Karpas-422 (cell line): ENCODE measurements at places on chromosomes 6 and 20.

DNA sequence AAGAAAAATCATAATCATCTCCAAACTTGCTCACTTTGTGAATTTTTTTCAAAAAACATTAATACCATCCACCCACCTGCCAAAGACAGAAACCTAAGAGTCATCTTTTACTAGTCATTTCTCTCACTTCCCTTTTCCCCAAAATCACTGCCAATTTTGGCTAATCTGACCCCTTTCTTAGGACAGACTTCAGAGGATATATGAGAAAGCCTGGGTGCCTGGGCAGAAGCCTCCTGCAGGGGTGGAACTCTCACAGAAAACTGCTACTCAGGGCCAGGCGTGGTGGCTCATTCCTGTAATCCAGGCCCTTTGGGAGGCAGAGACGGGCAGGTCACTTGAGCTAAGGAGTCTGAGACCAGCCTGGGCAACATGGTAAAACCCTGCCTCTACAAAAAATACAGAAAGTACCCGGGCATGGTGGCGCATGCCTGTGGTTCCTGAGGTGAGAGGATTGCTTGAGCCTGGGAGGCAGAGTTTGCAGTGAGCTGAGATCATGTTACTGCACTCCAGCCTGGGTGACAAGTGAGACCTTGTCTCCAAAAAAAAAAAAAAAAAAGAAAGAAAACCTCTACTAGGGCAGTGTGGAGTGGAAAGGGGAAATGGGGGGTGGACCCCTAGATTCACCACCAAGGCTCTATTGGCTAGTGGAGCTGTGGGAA, 3.8 kb downstream of the DEK start:
- peak overlapping the region; percentile 91 for H3K27ac ChIP-seq
- peak; percentile 73 for DNase-seq
- peaks cover 52% of the 10 kb centered on the region for H3K36me3 ChIP-seq
- peak overlapping the region; percentile 85; the same call in 1 of the 2 replicates for H3K4me3 ChIP-seq

- DNase-seq = no peak
- H3K27me3 ChIP-seq = no peaks in the 10 kb centered on the region
- H3K4me3 ChIP-seq = no peak overlapping the region
- H3K4me1 ChIP-seq = no peaks in the 10 kb centered on the region
- peaks cover 9% of the 10 kb centered on the region for H3K36me3 ChIP-seq
Measured at GRCh38 chr6:157139054-157139708, 184.1 kb downstream of the TMEM242 start.

GRCh38 chr6:145733207-145733606, 2.1 kb downstream of the EPM2A start:
- no peak overlapping the region for H3K4me3 ChIP-seq
- no peaks in the 10 kb centered on the region for H3K27me3 ChIP-seq
- H3K36me3 ChIP-seq = no peaks in the 10 kb centered on the region; the same call in 1 of the 2 replicates
- peaks cover 27% of the 10 kb centered on the region for H3K4me1 ChIP-seq
- no peak for DNase-seq
- H3K27ac ChIP-seq = no peak overlapping the region

GRCh38 chr6:162618448-162619002, 109.0 kb downstream of the PRKN start:
- no peak overlapping the region for H3K27ac ChIP-seq
- no peaks in the 10 kb centered on the region for H3K36me3 ChIP-seq
- H3K4me1 ChIP-seq = no peaks in the 10 kb centered on the region
- no peak for DNase-seq
- no peak overlapping the region for H3K4me3 ChIP-seq

DNA sequence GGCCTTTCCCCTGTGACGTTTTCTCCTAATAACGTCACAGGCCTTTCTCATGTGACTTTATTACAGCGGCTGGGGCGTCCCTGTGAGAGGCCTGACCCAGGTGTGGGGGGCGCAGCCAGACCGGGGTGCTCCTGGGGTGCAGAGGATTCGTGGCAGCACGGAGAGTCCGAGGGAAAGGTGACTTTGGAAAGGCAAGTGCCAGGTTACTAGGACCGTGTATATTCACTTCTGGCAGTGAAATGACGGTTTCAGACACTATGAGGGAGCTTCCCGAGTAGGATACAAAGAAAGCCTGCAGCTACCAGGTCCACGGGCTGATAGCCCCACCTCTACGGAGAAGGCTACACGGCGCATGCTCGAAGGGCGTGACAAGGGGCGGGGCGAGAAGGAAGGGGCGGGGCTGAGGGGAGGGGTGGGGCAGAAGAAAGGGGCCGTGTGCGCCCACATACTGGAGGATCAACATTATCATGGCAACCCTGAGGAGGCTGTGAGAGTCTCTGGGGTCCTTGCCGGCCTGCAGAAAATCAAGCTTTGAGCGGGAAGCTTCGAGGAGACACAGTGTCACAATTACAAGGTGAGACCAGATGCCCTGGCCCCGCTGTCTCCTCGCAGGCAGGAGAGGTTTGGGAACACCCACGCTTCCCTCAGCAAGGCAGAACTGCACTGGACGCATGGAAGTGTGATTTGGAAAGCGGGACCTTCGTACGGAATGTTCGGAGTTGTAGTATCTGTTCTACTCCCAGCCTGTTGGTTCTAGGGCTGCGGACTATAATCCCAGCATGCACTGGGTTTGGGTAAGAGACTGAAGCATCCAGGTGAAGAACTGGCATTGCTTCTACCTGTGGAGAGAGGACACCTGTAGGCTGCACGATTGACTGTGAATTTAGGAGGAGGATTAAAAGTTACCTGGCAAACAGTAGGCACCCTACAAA, 54.4 kb upstream of the ZNF337 start:
- no peaks in the 10 kb centered on the region for H3K36me3 ChIP-seq
- DNase-seq = peak; percentile 78
- H3K4me1 ChIP-seq = peaks cover 8% of the 10 kb centered on the region

GRCh38 chr6:153842491-153842890, 196.5 kb upstream of the OPRM1 start:
- H3K36me3 ChIP-seq = no peaks in the 10 kb centered on the region
- no peak overlapping the region for H3K27ac ChIP-seq
- no peaks in the 10 kb centered on the region; the same call in 1 of the 2 replicates for H3K27me3 ChIP-seq
- no peaks in the 10 kb centered on the region for H3K4me1 ChIP-seq
- DNase-seq = no peak

DNA sequence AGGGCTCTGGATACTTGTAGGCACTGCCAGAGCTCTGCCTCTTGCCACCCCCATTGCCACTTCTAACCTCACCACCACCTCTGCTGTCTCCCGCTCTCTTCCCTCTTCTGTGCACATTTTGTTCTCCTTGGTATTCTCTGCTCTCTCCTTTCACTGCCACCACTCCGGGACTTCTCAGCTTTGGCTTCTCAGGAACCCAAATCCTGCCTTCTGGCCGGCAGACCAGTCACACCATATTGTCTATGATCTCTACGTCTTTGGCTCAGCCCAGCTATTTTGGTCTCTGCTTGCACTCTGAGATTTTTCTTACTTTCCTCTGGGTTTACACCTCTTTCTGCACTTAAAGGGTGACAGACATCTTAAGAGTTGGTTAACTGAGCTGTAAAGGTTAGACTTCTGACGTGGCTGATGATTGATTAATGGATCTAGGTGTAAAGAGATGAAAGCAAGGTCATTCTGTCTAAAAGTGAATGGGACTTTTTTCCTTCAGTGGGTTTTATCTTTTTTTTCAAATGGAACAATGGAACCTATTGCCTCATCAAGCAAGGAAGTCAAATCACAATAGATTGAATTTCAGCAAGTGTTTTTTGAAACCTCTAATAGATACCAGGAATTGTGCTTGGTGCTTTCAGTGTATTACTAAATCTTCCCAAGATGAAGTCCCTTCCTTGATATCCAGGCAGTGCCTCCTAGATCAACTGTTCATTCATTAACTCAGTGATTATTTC, 13.8 kb downstream of the MMP24 start:
- H3K36me3 ChIP-seq = no peaks in the 10 kb centered on the region
- no peaks in the 10 kb centered on the region for H3K27me3 ChIP-seq
- H3K4me1 ChIP-seq = no peaks in the 10 kb centered on the region
- H3K4me3 ChIP-seq = no peak overlapping the region
- no peak for DNase-seq
- no peak overlapping the region for H3K27ac ChIP-seq

DNA sequence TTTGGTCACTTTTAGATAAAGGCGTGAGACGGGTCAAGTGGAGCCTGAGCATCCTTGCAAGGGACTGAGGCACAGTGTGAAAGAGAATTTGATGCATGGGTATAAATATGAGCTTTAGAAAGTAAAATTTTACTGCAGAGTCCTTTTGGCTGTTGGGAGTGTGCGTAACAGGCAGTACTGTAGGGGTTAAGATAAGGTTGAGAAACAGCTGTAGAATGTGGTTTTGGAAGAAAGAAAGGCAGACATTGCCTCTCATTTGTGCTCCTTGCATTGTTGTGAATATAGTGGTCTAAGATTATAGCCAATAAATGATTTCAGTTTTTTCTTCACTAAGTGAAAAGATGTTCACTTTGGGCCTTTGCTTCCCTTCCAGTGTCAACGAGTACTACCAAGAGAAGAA, 73.0 kb downstream of the RREB1 start:
- H3K4me3 ChIP-seq = no peak overlapping the region
- no peak for DNase-seq
- no peaks in the 10 kb centered on the region for H3K4me1 ChIP-seq
- no peaks in the 10 kb centered on the region for H3K27me3 ChIP-seq

DNA sequence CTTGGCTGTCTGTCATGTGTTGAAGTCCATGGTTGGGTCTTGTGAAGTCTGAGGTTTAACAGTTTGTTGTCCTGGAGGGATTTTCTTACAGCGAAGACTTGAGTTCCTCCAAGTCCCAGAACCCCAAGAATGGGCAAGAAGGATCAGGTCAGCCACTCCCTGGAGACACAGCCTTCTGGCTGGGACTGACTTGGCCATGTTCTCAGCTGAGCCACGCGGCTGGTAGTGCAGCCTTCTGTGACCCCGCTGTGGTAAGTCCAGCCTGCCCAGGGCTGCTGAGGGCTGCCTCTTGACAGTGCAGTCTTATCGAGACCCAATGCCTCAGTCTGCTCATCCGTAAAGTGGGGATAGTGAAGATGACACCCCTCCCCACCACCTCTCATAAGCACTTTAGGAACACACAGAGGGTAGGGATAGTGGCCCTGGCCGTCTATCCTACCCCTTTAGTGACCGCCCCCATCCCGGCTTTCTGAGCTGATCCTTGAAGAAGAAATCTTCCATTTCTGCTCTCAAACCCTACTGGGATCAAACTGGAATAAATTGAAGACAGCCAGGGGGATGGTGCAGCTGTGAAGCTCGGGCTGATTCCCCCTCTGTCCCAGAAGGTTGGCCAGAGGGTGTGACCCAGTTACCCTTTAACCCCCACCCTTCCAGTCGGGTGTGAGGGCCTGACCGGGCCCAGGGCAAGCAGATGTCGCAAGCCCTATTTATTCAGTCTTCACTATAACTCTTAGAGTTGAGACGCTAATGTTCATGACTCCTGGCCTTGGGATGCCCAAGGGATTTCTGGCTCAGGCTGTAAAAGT, 43.5 kb downstream of the SIRPA start:
- H3K27me3 ChIP-seq = no peaks in the 10 kb centered on the region
- no peaks in the 10 kb centered on the region for H3K4me1 ChIP-seq
- no peak overlapping the region for H3K27ac ChIP-seq
- H3K36me3 ChIP-seq = no peaks in the 10 kb centered on the region
- DNase-seq = no peak
- H3K4me3 ChIP-seq = no peak overlapping the region

DNA sequence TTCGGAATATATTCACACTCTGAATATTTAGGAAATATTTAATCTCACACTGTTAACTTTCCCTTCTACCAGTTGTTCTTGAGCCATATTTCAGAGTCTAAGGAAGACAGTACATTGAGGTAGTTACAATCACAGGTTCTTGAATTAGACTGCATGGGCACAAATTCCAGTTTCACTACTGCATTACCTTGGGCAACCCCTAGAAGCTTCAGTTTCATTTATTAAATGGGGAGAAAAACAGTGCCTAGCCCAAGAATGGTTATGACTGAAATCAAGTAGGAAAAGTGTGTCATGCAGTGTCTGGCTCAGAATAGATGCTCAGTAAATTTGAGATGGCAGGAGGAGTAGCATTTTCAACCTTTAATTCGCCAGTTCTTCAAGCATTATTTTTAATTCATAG, 124.5 kb upstream of the SAMD5 start:
- DNase-seq = no peak
- H3K27me3 ChIP-seq = no peaks in the 10 kb centered on the region
- H3K27ac ChIP-seq = no peak overlapping the region
- no peak overlapping the region for H3K4me3 ChIP-seq
- H3K4me1 ChIP-seq = no peaks in the 10 kb centered on the region

DNA sequence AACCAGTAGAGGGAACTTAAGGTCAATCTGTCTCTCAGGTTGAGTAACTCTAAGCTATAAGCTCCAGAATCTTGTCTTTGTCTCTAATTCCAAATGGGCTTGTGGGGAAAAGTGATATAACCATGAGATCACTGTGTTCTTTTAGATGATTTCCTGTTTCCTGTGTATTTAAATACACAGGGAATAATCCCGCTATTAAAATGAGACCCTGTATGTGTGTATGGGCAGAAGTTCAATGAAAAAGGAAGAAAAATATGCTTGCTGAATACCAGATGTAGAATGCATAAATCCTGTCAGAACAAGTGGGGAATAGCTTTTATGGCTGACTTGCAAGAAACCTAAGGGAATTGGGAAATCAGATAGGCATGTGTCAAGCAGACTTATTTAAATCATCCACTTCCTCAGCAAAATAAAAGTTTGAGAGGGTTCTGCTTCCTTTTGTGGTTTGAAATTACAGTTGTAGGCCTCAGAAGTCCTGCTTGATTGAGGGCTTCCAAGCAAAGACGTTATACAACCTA, 164.7 kb upstream of the PDE7B start:
- DNase-seq = no peak
- no peaks in the 10 kb centered on the region for H3K4me1 ChIP-seq
- no peak overlapping the region for H3K4me3 ChIP-seq
- H3K27me3 ChIP-seq = no peaks in the 10 kb centered on the region
- no peaks in the 10 kb centered on the region for H3K36me3 ChIP-seq

DNA sequence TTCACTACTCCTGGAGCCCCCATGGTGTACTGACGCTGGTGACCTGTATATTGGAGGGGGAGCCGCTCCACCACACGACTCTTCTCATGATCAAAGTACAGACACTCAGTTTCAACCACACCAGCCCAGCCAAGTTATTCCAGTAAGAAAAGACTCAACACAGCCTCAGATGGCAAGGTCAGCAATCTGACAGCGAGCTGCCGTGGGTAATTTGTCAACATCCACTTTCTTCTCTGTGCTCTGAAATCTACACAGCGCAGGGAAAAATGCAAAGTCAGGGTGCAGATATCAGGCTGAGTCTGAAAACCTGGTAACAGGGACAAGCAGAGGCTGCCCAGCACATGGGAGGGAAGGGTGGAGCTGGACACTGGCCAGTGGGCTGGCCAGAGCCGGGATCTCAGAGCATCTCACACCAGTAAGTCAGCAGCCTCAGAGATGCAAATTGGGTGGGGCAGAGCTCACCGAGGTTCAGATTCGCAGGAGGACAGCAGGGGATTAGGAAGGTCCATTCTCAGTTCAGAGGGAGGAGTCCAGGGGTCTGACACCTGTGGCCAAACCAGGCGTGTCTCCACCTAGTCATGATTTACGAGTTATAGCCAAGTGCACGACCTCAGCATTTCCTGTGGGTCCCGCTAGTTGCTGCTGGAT, 44.5 kb upstream of the RPS6KA2 start:
- H3K27ac ChIP-seq = peak overlapping the region; percentile 32
- no peaks in the 10 kb centered on the region for H3K36me3 ChIP-seq
- H3K27me3 ChIP-seq = no peaks in the 10 kb centered on the region
- H3K4me1 ChIP-seq = peaks cover 56% of the 10 kb centered on the region
- no peak overlapping the region for H3K4me3 ChIP-seq
